ENCODE measurements at places on chromosomes 2 and 18.

DNA sequence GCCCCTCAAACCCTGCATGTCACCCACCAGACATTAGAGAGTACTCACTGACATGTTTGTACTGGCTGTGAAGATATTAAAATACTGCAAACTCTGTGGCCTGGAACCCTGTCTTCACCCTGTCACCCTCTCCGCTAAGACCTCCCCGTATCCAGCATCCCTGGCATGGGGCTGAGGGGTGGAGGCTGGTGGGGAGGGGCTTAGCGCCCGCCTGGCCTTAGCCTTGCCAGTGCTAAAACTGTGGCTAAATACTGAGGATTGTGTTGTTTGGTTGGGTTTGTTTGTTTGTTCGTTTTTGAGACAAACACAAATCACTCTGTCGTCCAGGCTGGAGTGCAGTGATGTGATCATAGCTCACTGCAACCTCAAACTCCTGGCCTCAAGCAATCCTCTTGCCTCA, 1.8 kb downstream of the PSTPIP2 start:
- no peak for DNase-seq

DNA sequence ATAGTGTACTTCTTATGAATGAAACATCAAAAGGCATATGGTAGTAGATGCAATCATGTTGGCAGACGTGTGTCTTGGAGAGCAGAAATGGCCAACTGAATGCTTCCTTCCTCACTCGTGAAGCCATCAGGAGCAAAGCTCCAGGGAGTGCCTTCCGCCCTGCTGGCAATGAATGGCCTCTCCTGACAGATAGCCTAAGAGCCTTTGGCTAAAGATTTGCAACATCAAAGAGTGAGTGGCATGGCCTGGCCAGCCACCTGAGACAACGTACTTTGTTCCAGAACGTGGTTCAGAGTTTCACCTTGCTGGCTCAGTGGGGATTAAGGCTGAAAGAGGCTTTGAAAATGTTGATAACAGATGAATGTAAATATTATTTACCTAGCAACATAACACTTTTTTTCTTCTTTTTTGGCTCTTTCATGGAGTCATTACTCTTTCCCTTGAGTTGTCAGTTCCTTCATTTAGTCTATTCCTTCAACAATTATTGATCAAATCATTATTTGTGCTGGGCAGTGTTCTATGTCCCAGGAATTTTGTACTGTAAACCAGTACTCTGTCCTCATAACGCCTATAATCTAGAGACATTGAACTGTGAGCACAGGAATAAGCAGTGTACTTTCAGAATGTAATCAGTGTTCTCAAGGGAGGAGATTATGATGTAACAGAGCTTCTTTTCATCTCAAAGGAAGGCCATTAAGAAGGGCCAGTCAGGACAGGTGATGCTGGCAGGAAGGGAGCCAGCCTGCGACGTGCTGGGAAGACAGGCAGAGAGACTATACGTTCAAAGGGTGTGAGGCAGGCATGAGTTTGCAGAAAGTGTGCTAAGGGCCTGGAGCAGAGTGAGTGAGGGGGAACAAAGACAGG, 59.4 kb upstream of the SH3RF3 start:
- DNase-seq = no peak

DNA sequence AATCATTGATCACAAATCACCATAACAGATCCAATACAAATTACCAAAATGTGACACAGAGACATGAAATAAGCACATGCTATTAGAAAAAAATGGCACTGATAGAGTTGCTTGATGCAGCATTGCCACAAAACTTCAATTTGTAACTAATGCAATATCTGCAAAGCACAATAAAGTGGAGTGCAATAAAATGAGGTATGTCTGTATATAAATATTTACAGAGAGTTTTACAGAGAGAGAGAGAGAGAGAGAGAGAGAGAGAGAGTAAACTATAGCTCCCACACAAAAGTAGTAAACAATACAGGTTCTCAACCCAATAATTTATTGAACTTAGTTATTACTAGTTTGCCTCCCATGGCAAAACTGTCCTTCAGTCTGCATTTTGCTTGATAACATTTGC, 1807.0 kb downstream of the SUCLG1 start:
- no peak for DNase-seq

DNA sequence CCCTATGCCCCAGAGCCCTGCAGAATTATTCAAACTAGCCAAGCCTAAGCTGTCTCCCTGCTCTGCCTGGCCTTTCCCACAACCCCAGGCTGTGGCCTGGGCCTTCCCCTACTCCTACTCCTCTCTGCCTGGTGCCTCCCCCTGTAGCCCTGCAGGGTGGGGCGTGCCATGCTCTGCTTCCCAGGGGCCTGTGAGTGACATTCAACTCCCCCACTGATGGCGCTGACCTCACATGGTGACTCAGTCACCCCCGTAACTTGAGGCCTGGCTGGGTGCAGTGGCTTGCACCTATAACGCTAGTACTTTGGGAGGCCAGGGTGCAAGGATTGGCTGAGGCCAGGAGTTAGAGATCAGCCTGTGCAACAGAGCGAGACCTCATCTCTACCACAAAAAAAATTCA, 60.6 kb downstream of the KIF1A start:
- DNase-seq = no peak

GRCh38 chr2:85712849-85713612, 18.9 kb downstream of the GNLY start:
- no peak for DNase-seq

- DNase-seq = no peak
These were observed 1085.8 kb downstream of the TDRD15 start for GRCh38 chr2:22209545-22209944.

GRCh38 chr2:38073211-38074057, 2.5 kb downstream of the CYP1B1 start:
- DNase-seq = no peak

DNA sequence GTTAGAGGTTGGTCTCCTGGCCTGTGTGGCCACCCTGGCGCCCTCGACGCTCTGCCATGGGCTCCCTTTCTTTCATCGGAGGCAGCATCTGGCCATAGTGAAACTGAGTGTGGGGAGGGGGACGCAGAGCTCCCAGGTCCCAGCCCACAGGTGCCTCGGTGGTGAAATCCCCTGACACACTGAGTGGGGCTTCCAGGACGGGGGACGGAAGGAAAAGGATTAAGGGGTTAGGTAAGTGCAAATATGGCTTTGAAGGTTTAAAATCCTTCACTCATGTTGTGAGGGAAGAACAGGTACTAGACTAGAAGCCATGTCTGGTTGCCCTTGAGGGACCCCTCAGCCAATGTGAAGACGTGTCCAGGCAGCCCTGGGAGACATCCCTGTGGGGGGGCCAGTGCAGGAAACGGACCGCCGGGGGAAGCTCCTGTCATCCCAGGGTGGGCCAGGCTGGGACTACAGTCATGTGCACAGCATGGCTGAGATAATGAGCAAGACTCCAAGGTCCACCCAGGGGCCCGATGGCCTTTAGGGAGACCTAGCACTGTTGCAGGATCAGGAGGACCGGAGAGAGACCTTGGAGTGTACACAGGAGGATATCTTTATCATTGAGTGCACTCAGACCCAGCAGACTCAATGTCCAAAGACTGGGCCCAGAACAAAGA, 36.3 kb downstream of the RTP5 start:
- no peak for DNase-seq

DNA sequence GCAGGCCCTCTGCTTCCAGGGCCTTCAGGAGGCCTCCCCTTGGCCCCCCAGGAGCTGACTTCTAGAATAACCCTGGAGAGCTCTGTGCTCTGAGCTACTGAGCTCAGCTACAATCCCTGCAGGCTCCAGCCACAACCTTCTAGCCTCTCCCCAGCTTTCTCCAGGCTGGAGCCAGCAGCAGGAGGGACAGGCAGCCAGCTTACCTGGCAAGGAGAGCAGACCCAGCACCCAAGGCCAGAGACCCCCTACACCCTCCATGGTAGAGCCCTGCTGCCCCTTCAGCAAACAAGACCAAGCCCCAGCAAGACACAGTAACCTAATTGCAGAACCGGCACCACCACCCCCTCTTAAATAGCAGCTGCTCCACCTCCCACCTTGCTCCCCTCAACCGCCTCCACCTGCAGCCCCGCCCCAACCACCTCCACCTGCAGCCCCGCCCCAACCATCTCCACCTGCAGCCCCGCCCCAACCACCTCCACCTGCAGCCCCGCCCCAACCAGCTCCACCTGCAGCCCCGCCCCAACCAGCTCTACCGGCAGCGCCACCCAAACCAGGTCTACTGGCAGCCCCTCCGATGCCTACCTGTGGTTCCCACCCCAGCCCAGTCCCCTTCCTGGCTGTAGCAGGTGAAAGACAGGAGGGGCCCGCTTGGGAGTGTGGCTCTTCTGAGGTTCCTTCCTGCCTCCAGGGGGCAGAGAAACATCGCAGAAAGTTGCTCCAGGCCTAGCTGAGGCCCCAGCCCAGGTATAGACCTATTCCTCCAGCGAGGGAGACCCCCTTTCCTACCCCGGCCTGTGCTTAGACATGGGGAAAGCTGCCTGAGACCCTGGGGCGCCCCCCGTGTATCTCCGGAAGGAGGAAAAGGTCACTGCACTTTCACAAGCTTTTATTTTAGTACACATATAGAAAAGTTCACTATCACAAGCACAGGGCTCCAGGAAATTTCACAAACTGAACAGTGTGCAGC, at the start of gene ASTL:
ASTL (minus strand) TSS at position 324 of the 967 bp plus-strand sequence; CDS start at position 258, 66 bp downstream.
- DNase-seq = peak; percentile 81

DNA sequence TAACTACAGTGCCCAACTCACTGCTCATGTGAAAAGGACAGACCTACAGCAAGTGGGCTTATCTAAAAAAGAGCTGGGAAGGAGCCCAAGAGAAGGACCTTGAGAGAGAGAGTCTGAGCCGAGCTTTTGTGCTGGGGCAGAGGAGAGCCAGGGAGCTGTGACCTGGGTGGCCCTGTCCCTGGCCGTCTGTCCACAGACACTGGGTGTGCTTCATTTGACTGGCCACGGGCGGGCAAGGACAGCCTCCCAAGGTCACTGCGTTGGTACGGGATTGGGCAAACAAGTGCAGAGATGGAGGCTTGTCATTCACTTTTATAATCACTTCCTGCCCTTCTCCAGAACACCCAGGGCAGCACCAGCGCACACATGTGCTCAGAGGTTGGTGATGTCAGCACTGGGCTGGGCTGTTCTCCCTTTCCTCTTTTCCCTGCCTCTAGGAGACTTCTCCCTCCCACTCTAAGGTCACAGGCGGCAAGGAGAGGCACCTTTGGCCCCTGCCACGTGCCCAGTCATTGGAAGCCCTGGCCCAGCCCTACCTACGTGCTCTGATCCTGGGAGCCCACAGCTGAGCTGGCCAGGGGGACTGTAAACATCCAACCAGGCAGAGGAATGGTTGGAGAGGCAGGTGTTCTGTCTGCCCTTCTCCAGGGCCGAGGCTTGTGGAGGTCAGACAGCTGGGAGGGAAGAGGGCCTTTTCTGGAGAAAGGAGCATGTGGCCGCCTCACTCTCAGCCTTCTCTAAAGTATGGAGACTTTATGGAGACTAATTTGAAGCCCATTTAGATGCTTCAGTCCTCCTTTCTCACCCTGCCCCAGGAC, 6.4 kb upstream of the PSD4 start:
- no peak for DNase-seq

DNA sequence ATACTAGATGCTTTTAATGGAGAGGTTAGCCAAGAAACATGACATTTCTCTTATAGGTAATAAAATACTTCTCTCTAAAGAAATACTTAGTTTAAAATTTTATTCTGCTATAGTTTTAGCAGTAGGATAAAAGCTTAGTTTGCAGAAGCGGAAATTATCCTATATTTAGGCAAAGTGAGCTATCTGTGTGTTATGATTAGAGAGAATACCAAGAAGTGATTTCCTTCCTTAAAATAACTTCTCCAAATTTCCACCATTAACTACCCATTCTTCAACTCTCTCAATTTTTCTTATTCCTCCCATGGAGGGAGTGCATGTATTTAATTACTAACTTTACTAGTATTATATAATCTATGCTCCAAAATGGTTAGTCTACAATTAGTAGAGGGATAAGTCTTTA, 15.8 kb upstream of the IL1RL1 start:
- no peak for DNase-seq

- DNase-seq = no peak
These were observed 68.8 kb upstream of the TACR1 start for GRCh38 chr2:75268112-75268511.

DNA sequence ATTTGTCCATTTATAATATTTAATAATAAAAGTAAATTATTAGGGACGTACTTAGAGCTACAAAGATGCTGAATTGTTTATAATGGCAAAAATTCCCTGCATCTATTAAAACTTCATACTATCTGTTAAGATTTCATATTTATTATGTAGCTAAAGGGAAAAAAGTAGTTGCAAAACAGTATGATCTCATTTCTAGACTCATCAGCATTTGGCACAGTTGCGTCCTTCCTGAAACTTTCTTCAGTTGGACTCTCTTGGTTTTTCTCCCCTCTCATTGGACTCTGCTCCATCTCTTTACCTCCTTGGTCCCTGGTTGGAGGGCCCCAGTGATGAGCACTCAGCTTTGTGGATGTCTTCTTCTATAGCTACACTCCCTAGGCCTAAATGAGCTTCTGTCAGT, 99.6 kb downstream of the TMEM247 start:
- no peak for DNase-seq

DNA sequence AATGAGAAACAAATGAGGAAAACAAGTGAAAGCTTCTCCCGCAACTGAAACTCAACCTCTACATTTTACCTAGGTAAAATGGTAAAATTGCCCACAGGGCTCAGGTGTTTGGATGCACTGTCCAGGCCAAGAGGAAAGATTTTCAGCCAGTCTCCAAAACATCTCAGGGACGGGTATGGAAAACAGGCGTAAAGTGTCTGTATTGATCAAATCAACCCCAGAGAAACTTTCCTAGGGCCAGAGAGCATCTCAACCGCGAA, 361 bp upstream of the HAT1 start:
- DNase-seq = no peak

GRCh38 chr2:207248702-207249377, 83.1 kb upstream of the KLF7 start:
- no peak for DNase-seq

DNA sequence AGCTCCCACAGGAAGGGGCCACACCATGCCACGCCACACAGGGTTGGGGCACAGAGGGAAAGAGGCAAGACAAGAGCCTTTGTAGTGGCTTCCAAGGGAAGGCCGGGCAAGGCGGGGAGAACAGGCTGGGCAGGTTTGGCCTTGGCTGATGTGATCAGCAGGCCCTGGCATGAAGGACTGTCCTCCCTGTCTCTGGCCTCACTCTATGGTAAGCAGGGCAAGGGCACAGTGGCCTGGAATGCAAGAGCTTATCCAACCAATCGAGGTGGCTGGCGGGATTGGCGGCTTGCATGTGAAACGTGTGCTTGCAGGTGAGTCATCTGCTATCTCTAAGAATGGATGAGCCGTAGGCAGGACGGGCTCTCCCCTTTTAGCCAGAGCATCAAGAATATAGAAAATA, 6.4 kb upstream of the ATP9B start:
- no peak for DNase-seq

GRCh38 chr2:71704131-71704561, 250.8 kb downstream of the DYSF start:
- no peak for DNase-seq

GRCh38 chr2:28835781-28836180, 25.1 kb downstream of the SPDYA start:
- DNase-seq = no peak

GRCh38 chr2:163593982-163594381, 141.8 kb downstream of the FIGN start:
- no peak for DNase-seq
